ENCODE measurements at places on chromosomes 3 and 15. TPM values are rescaled to one million over a fixed set of nuclear protein-coding genes. Genes with fewer than 3 reads are reported as not detected.

DNA sequence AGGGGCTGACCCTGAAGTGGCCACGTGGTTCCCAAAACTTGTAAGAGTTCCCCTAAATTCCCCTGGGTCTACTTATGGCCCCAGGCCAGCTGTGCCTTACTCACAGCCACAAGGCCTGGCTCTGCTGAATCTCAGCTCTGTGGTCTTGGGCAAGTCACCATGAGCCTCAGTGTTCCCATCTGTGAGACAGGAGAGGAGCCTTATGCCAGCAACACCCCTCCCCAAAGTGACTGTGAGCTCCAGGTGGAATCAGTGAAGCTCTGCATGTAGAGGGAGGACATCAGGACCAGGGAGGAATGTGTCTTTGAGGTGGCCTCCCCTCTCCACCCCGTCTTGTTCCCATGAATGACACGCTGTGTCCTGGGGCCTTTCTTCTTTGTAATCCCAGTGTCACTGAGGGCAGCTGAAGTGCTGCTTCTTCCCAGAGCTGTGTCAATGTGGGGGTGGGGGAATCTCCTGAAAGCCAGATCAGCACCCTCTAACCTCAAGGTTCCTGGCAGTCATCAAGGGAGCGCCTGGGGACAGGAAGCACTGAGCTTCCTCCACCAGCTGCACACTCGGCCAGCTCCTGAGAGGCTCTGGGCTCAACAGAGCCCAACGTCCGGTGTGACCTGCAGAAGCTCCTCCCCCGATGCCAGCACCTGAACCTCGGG, 258.9 kb downstream of the UACA start:
- H3K4me1 ChIP-seq = peaks cover 15% of the 10 kb centered on the region
- H3K27ac ChIP-seq = no peak overlapping the region
- H3K36me3 ChIP-seq = no peaks in the 10 kb centered on the region
- H3K27me3 ChIP-seq = no peaks in the 10 kb centered on the region

DNA sequence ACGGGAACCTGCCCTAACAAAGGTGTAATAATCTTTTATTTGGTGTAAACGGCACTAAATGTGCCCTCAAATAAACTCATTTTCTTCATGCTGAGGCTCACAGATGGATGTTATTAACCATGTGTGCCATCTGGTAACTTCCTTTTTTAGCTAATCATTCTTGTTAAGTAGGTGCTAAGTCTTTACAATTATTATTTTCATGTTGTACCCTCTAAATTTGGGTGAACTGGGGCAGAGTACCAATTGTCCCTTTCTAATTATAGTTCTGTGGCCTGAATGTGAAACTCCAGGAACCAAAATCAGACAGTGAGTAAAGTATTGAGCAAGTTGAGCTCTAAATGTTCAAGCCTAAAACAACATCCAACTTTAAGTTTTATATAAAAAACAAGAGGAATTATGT, 220.7 kb upstream of the CADM2 start:
- H3K36me3 ChIP-seq = no peaks in the 10 kb centered on the region
- no peak overlapping the region for H3K4me3 ChIP-seq
- no peak for DNase-seq
- H3K27me3 ChIP-seq = no peaks in the 10 kb centered on the region

SAMMSON gene
- not detected for total RNA-seq

DNA sequence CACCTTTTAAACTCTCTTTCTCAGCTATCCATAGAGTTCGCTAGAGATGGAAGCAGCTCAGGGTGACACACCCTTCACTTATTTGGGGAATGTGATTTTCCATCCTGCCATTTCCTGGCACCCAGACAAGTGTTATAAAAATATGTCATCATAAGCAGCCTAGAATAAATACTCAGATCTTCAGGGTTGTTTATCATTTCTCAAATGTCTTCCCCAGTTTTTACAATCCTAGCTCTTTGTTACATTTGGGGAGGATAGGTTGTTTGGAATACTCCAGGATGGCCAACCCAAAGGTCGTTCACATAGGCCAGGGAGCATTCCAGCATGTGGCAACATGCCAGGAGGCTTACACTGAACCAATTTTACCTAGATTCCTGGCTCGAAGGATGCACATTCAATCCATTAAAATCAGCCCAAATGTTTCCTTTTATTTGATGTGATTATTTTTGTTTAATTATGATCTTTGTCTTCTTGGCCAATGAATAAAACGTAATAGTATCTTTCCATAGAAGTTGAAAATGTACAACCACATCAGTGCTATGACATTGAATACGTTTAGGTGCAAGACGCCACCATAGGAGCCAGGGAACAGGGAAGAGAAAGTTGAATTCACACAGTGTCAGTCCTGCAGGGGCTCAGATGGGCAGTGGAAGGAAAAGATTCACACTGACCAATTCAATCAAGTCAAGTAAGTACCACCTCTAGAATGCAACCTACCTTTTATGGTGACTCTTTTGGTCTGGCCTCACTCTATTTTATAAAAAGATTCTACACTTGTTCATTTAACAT, 537.7 kb upstream of the MDFIC2 start:
- DNase-seq = no peak
- no peaks in the 10 kb centered on the region for H3K4me1 ChIP-seq
- H3K4me3 ChIP-seq = no peak overlapping the region
- no peak overlapping the region for H3K27ac ChIP-seq
- no peaks in the 10 kb centered on the region for H3K36me3 ChIP-seq

LYZL4 gene
- total RNA-seq = not detected

NDUFAF3 gene
- 151 TPM for total RNA-seq

GRCh38 chr3:70726961-70727360, 414.5 kb upstream of the MDFIC2 start:
- H3K4me3 ChIP-seq = no peak overlapping the region
- no peaks in the 10 kb centered on the region for H3K36me3 ChIP-seq
- H3K27ac ChIP-seq = no peak overlapping the region

BMF gene
- total RNA-seq = 8.2 TPM

Measured in breast epithelium (tissue), 4 donors.